ENCODE measurements at places on chromosomes 16 and 17.
A peak's percentile ranks its signal among the peaks of the same experiment; 100 is the strongest.

GRCh38 chr17:30345089-30345433, 11.2 kb upstream of the TMIGD1 start:
- ATAC-seq = no peak

- ATAC-seq = peak; percentile 57
Observed at GRCh38 chr17:7043497-7044198, at the start of gene SLC16A11. Gene SLC16A11 (minus strand): TSS chr17:7044092. CDS start chr17:7043513, 579 bp downstream.

GRCh38 chr17:38898812-38899348, 26.5 kb upstream of the LASP1NB start:
- ATAC-seq = no peak

- ATAC-seq = no peak
Observed at GRCh38 chr17:37052450-37052849, 103.7 kb downstream of the AATF start.

GRCh38 chr16:1556254-1556653, 22.8 kb downstream of the TMEM204 start:
- ATAC-seq = no peak

- no peak for ATAC-seq
Observed at GRCh38 chr17:3692346-3692745, 3.6 kb downstream of the P2RX5 start.

DNA sequence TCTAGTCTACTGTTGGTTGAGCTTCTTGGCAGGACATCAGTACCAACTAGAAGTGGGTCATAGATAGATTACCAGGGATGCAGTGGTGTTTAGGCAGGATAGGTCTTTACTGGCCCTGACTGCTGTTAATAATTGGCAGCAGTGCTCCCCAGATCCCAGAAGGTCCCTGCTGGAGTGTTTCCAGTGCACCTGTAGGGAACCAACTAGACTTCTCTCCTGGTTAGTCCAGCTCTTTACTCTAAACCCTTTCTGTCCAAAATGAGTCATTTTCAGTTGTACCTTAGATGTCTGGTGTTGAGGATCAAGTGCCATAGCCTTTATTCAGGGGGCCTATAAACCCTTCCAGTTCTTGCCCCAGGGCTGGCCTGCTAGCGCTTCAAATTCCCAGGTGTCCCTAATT, 8.7 kb downstream of the POLR2C start:
- no peak for ATAC-seq

DNA sequence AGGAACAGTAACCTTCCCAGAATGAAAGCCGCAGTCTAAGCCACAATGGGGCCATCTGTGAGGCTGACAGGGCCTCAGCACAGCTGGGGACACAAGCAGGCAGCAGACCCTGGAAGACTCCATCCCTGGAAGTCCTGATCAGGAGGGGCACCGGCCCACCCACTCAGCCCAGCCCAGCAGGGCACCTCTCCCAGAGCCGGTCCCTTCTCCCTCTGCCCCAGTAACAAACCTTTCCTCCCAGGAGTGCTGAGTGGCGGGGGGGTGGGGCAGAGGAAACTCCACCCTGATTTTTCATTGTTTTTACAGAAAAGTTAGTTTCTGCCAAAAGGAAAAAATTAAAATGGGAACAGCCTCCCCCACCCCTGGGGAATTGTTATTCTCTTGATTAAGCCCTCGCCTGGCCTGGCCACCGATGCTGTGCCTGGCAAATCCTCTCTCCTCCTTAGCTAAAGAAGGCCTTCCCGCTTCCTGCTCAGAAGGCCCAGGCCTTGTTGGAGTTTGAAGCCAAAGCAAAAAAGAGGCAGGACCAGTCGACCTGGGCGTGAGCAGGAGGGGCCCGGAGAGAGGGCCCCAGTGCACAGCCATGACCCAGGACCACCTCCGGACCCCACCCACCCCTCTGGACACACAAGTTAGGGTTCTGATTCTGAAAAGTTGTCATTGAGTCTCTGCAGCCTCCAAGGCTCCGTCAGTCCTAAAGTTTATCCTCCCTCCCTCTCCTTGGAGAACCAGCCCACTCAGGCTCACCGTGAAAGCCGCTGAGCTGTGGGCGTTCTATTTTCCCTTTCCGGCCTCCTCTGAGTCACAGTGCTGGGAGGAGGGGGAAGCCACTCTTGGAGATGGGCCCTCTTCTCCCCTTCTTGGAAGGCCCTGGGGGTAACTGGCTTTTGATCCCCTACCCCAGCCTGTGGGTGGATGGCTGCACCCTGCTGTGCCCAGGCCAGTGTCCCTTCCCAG, 128.4 kb upstream of the TNRC6C start:
- ATAC-seq = peak; percentile 79

GRCh38 chr16:84062734-84063640, 20.4 kb upstream of the SLC38A8 start:
- ATAC-seq = peak; percentile 89

DNA sequence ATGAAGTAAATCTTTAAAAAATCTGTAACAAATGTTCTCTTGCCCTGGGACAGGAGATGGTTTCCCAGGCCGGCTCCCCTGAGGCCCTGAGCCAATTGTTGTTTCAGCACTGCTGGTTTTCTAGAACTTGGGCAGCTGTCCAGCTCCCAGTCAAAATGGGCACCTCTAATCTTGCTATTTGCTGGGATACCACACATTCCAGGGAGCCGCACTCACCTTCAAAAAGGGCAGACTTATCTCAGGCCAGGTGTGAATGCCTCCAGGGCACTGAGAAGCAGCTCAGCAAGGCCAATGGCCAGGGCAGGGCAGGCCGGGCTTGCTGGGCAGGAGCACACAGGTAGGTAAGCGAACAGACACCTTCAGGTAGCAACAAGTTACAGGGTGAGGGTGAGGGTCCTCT, 24.4 kb downstream of the TRIM16 start:
- no peak for ATAC-seq

GRCh38 chr16:53996961-53997360, 289.6 kb downstream of the IRX3 start:
- no peak for ATAC-seq

GRCh38 chr17:58630883-58631522, 60.8 kb downstream of the TEX14 start:
- ATAC-seq = no peak

DNA sequence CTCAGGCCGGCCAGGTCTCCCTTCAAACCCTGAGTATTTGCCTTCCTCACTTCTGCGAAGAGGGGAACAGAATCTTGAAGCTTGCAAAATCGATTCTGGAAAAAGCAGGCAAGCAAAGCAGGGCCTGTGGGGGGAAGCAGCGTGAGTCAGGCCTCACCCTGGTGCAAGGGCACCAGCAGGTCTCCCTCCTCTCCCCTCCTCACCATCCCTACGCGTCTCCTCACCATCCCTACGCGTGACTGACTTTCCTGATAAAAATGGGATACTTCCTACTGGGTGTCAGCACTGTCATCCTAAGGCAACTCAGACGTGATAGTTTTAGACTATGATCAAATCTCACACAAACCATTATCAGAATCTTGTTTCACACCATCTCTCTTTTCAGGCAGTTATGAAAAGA, 12.1 kb downstream of the CMTM3 start:
- ATAC-seq = no peak

- ATAC-seq = peak; percentile 80
Observed at GRCh38 chr16:13110124-13110796, 208.9 kb downstream of the SHISA9 start.

DNA sequence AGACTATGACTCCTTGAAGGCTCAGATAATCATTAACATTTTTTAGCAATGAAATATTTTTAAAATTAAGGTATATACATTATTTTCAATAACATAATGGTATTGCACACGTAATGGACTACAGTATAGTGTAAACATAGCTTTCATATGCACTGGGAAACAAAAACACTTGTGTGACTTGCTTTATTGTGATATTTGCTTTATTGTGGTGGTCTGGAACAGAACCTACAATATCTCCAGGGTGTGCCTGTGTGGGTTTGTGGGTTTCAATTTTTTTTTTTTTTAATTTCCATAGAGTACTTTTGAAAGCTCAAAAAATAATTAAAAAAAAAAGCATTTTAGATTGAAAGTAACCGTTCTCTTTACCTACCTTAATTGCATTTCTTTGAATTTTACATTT, 25.3 kb downstream of the CYLD start:
- no peak for ATAC-seq

DNA sequence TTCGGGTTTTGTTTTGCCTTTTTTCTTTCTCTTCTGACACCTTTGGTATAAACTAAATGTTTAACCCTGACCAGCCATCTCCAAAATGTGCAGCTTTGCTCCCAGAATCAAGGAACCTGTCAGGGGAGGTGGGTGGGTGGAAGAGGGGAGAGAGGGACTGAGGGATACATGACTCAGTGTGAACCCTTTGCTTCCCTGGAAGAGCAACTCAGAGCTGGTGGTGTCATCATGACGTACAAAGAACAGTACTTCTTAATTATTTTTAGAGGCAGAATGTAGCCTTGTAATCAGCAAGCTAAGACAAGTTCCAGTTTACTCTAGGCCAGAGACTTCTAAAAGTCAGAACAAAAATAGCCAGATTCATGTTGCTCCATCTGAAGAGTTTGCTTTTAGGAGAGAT, 119.6 kb upstream of the HAS3 start:
- no peak for ATAC-seq

GRCh38 chr17:61551255-61551742, 39.7 kb downstream of the NACA2 start:
- no peak for ATAC-seq

- ATAC-seq = no peak
Observed at GRCh38 chr16:82649766-82650165, 23.0 kb downstream of the CDH13 start.

- ATAC-seq = no peak
Observed at GRCh38 chr17:61155590-61156237, 243.9 kb upstream of the TBX2 start.

GRCh38 chr16:58116081-58116480, 13.1 kb downstream of the CFAP20 start:
- no peak for ATAC-seq

GRCh38 chr16:58198022-58198683, at the start of gene CSNK2A2:
Gene CSNK2A2 (minus strand): TSS chr16:58198106. CDS start chr16:58197736, 370 bp downstream.
- ATAC-seq = peak; percentile 97

DNA sequence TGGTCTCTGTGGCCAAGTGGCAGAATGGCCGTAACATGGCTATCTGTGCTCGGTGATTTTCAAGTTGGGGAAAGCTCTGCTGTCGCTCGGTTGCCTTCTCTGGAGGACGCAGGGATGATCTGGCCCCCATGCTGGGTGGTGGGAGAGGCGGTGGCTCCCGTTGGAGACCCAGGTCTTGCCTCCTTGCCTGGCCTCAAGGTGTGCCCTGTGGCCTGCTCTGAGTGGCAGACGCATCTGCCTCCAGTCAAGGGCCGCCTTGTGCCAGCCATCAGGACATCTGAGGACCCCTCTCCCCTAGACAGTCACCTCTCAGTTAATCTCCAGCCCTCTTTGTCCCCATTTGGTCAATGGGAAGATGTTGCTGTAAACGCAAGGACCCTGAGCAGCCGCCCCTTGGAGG, 165.9 kb downstream of the CCDC182 start:
- no peak for ATAC-seq

- ATAC-seq = no peak
Observed at GRCh38 chr17:7223375-7223774, 3.6 kb downstream of the ACADVL start.

GRCh38 chr17:12691173-12691572, 25.5 kb downstream of the MYOCD start:
- peak; percentile 92 for ATAC-seq

- no peak for ATAC-seq
Observed at GRCh38 chr16:75402821-75403475, 30.4 kb downstream of the CFDP1 start.

DNA sequence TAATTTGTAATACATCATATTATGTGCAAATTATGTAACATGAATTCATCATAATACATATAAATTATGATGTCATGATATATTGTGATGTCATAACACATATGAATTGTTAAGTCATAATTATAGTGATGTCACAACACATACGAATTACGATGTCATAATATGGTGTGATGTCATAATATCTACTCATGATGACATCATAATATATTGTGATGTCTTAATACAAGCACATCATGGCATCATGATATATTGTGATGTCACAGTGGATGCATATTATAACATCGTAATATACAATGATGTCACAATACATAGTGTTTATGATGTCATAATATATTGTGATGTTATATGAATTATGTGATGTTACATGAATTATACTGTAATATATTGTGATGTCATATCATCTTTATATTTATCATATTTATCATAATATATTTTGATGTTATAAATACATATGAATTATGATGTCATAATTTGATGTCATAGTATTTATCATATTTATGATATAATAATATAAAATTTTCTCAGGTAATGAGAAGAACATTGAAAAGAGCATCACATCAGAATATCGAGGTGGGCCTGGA, 1793.0 kb downstream of the TP53TG3F start:
- ATAC-seq = no peak

GRCh38 chr17:67492824-67493517, 115.9 kb downstream of the PITPNC1 start:
- ATAC-seq = no peak

DNA sequence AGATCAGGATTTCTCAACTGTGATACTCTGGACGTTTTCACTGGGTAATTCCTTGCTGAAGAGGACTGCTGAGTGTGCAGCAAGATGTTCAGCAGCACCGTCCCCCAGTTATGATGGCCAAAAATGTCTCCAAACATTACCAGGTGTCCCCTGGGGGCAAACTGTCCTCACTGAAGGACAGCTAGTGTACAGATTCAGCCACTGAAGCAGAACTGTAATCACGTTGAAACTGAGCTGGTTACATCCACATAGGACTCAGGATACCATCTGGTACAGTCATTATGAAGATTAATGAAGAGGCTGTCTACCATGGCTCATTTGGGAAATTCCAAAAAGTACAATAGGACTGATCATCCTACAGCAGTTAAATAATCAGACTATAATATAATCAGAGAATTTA, 43.3 kb upstream of the GINS3 start:
- ATAC-seq = no peak

DNA sequence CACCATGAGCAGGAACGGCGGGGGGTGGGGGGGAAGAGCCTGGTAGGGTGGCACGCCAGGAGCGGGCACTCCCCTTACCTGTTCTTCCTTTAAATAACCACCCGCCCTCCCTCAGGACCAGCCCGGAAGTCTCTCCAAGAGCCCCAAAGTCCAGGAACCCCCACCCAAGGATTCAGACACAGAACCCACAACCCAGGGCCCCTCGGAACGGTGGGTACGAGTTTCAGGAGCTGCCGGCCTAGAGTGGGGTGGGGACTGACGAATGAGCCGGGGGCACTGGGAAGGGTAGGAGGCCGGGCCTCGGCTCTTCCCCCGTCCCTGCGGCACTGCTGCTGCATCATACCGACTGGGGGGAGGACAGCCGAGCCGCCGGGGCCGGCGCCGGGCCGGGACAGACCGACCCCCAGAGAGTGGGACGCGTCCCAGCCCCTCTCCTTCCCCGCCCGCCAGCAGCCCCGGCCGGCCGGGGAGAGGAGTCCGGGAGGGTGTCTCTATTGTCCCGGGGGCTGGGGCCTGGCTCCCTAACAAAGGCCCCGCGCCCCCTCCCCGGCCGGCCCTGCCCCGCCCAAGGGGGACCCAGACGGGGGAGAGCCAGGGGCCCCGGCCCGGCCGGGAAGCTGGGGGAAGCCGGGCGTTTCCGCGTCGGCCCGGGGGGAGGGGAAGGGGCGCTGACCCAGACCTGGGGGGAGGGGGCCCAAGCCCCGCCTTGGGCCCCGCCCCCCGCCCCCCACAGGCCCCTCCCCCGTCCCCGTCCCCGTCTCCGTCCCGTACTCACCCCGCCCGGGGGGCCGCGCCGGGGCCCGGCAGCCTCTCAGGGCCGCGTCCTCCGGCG, 747 bp downstream of the ATXN7L3 start:
- peak; percentile 14 for ATAC-seq

GRCh38 chr16:88754912-88755744, 29.9 kb downstream of the PIEZO1 start:
- no peak for ATAC-seq

Measured in gastroesophageal sphincter (tissue), 4 donors.